ENCODE measurements at places on chromosomes 3 and 15.
A peak's percentile ranks its signal among the peaks of the same experiment; 100 is the strongest.

- ATAC-seq: no peak
Measured at GRCh38 chr3:185021256-185021655, 131.6 kb downstream of the C3orf70 start.

DNA sequence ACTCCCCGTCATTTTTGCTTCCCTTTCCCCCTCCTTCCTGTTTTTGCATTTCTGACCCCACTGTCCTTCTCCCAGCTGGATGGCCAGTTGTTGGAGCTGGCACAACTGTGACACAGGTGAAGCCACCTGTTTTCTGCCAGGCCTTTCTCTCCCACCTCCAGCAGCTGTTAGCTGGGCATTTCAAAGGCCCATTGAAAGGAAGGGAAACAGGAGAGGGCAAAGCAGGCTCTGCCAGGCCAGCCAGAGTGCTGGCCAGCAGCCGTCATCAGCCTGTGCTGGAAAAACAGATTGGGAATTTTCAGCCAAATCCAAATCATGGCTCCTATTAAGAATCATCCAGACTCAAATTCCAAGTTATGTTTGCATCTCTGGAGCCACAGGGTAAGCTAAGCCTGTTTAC, 155.2 kb upstream of the C2CD4B start:
- ATAC-seq: no peak

- no peak for ATAC-seq
Measured at GRCh38 chr3:14283813-14284438, 105.3 kb downstream of the LSM3 start.

DNA sequence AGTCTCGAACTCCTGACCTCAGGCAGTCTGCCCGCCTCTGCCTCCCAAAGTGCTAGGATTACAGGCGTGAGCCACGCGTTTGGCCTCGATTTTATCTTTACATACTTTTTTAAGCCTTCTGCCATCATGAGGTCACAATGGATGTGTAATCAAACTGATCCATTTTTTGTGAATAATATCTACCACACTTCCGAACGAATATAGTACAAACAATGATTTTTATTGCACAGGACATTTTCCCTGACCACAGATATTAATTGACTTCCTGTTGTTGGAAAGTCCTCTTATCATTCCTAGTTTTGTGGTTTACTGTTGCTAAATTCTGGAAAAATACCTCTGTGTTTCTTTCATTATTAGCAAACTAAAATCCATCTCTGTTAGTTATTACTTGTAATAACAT, 68.9 kb downstream of the MINDY2 start:
- no peak for ATAC-seq

DNA sequence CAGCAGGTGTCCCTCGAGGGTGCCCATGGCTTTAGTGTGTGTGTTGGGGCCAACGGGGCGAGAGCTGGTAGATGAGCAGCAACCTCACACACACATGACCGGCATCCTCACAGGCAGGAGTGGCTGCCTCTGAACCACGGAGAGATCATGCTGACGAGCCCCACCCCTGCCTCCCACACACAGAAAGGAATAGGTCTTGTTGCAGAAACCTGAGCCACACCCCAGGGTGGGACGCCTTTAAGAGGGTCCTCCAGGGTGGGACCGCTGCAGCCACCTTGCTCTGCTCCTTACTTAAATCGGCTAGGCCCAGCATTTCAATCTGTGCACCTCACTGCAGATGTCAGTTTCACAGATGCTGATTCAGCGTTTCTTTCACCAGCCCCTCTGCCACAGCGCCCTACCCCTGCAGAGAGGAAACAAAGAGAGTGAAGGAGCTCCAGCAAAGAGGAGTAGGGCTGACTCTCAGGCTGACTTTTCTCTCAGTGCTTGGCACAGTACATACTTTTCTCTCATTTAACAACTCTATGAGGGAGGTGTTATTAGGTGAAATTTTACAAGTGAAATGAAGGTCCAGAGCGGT, 61.2 kb upstream of the EPHB3 start:
- no peak for ATAC-seq

DNA sequence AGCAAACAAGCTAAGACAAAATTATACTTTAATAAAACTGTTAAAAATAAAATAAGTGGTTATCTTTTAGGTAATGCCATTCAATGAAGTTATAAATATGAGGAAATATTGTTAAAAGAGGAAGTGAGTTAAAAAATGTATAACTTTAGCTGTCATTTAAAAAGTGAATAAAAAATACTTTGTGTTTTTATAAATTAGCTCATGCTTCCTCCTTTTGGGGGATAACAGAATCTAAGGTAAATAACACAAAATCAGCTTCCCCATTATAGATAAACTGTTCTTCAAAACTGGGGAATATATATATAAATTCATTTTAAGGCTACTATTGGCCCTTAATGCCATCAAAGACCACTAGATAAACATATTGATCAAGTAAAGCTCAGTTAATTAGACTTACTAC, 113.7 kb upstream of the AADACL2 start:
- no peak for ATAC-seq

- no peak for ATAC-seq
Measured at GRCh38 chr15:96958721-96959120, 628.2 kb downstream of the NR2F2 start.

- ATAC-seq: no peak
Measured at GRCh38 chr3:122635789-122636188, 44.9 kb upstream of the PARP14 start.

DNA sequence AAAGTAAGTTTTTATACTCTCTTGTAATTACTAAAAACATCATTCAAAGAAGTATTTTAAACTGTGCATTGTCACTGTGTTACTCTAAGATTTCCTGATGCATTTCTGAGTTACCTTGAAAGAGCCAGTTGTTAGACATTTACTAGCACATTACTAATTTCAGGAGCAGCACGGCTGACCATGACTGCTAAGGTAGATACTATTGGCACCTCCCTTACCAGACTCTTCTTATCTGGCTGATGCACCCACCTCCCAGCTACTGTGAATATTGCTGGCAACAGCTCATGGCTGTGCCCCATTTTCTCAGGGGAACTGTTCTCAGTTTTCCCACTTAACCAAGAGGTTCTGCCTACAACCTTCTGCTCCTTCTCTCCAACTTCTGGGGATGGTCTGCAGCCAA, 29.4 kb downstream of the COL6A5 start:
- ATAC-seq: no peak

- ATAC-seq: no peak
Measured at GRCh38 chr3:138497851-138498250, 63.4 kb downstream of the ESYT3 start.

DNA sequence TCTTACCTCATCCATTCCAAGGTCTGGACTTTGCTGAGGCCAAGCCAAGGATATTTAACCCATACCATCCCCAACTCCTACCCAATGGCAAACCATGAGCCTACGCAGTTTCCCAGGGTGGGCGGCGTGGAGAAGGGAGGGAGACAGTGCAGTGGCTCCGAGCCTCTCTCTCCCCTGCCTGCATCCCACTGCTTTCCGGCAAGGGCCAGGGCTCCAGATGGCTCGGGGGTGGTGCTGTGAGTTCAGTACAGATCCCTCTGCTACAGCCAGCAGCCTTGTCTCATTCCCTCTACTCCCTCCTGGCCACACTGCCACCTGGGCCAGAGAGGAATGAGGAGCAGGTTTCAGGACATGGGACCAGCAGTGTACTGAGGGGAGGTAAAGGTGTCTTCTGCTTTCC, 44.3 kb upstream of the APEH start:
- ATAC-seq: no peak

DNA sequence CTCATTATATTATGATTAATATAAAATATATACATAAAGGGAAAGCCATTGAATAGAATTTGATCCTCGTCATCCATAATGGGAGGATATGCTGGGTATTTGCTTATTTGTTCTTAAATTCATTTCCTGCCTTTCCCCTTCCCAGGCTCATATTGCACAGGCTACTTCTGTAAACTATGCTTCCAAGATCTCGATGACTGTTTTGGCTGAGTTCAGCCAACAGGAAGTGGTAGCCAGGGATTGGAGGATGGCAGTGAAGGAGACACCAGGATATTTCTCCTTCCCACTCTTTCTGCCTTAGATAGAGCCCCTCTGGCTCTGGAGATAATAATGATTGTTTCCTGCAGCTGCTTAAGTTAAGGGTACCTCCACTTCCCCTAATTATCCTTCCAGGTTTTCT, 44.3 kb upstream of the DYNC1LI1 start:
- no peak for ATAC-seq

DNA sequence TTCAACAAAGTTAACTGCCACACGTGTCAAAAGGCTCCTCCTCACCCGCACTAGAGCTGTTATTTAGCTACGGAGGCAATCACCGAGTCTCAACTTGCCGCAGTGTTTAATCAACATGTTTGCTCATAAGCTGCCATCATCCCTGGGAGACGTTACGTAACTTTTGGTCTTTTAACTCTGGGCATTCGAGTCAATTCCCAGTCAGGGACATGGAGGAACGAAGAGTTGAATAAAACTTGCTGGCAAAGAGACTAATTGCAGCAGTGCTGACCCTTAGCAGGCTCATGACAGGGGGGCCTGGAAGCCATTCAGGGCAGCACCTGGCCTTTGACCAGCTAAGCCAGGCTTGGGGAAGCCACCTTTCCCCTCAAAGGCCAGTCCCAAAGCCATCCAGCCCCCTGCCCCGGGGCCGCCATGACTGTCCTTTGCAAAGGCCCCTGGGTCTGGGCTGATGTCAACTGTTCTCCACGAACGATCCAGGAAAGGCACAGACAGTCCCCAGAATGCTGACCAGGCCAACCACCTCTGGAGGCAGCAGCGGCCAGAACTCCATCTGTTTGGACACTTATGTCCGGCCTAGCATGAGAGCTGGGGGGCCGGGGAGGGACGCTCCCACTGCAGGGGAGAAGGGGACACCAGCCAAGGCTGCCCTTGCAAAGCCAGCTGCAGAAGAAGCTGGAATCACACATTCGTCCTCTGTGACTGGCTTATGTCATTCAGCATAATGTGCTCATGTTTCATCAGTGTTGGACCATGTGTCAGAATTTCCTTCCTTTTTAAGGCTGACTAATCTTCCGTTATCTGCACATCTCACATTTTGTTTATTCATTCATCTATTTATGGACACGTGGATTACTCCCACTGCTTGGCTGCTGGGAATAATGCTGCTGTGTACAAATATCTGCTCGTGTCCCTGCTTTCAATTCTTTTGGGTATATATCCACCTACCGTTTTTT, 43.7 kb downstream of the PCSK6 start:
- no peak for ATAC-seq

DNA sequence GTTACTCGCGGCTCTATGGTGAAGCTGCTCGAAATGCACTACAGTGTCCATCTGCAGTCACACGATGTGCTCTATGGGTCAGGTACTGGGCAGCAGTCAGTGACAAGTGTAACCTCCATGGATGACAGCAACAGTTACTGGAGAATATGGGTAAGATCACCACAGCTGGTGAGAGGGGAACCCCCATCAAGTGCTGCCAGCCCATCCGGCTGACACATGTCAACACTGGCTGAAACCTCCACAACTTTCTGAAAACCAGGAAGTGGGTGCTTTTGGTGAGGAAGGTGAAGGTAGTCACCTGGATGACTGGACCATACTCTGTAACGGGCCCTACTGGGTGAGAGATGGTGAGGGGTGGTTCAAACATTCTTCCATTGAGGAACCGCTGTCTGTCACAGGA, 87.4 kb upstream of the C15orf39 start:
- ATAC-seq: peak; percentile 32

GRCh38 chr3:52313774-52314188, 2.3 kb upstream of the DNAH1 start:
- peak; percentile 93 for ATAC-seq

DNA sequence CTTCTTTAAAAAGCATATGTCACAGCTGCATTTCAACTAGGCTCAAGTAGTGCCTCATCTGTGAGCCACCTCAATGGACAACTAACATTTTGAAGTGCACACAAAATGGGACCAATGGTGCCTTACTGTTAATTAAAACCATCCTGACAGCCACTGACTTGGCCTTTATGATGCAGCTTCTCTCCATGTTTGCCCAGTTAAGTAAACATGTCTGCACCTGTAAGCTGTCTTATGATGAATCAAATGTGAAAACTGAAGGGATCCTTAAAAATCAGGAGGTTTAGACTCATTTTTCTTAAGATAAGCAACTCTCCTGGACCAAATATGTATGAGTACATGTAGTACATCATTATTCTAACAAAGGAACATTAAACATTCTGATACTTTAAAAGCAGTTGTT, 861.6 kb downstream of the ROBO1 start:
- no peak for ATAC-seq

DNA sequence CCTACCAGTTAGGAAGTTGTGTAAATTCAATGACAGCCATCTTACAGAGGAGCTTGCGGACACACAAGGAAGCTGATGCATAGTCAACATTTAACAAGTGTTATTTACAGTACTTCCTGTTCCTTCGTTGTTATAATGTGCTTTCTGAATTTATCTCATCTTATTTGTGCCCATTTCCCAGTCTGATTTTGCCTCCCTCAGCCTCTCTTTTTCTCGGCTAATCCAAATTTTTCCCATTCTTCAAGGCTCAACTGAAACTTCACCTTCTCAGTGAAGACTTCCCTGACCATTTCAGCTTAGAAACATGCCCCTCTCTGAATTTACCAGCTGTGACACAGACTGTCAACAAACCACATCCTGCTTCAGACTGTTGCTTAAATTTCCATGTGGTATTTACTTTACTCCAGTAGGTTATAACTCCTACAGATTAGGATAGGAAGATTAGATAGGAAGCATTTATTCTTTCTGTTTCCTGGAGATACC, 55.7 kb upstream of the CP start:
- ATAC-seq: peak; percentile 69

DNA sequence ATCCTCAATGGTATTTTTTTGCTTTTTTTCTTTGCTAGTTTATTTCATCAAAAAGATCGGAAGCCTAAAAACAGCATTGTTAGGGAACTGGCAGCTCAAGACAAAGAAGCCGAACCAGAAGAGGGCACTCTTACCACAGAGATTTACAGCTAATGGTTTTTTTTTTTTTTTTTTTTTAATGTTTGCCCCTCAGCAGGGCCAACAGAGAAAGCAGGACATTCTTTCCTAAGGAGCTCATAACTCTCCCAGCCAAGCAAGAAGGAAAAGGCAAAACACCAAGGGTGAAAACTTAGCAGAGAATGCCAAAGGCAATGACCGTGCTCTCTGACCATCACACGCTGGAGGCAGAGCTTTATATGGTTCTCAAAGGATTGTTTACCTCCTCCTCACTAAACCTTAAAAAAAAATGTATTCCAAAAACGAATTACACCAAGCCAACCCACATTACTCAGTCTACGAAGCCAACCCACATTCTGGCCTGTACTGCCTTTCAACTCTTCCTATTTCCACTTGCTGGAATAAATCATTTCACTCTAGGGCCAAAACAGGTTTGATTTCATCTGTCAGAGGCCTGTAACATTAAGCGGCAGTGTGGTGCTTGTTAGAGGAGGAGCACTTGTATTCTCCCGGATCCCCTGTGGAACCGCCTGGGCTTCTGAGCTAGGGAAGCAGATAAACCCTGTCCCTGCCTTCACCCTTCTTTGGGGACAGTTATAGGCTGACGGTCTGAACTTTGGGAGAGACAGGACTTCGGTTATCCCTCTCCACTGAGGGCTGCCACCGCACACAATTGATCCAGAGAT, 35.6 kb upstream of the GYG1 start:
- ATAC-seq: no peak
